ENCODE measurements at places on chromosomes 13 and 19. TPM values are rescaled to one million over a fixed set of nuclear protein-coding genes. Genes with fewer than 3 reads are reported as not detected.
A peak's percentile ranks its signal among the peaks of the same experiment; 100 is the strongest.

GRCh38 chr19:18232540-18233223 lies 6.4 kb upstream of the PDE4C start:
- H3K4me3 ChIP-seq: no peak overlapping the region
- H3K27me3 ChIP-seq: peaks cover 62% of the 10 kb centered on the region
- H3K36me3 ChIP-seq: no peaks in the 10 kb centered on the region
- no peak for DNase-seq

GRCh38 chr13:46487748-46488147 lies 65.2 kb upstream of the LRCH1 start:
- no peak overlapping the region for H3K4me3 ChIP-seq
- no peaks in the 10 kb centered on the region for H3K27me3 ChIP-seq
- no peak for DNase-seq
- no peaks in the 10 kb centered on the region for H3K4me1 ChIP-seq

DNA sequence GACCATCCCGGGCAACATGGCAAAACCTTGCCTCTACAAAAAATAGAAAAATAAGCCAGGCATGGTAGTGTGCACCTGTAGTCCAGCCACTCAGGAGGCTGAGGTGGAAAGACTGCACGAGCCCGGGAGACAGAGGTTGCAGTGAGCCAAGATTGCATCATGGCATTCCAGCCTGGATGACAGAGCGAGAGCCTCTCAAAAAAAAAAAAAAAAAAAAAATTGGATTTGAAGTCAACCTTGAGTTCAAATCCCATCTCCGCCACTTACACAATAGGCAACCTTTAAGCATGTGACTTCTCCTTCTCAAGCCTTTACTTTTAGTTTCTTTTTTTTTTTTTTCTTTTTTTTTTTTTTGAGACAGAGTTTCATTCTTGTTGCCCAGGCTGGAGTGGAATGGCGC lies 12.0 kb downstream of the KASH5 start:
- H3K4me1 ChIP-seq: peaks cover 27% of the 10 kb centered on the region
- no peak for DNase-seq
- H3K36me3 ChIP-seq: no peaks in the 10 kb centered on the region
- H3K27me3 ChIP-seq: no peaks in the 10 kb centered on the region

- H3K36me3 ChIP-seq: no peaks in the 10 kb centered on the region
- H3K4me1 ChIP-seq: no peaks in the 10 kb centered on the region
- H3K4me3 ChIP-seq: no peak overlapping the region
- no peaks in the 10 kb centered on the region for H3K27me3 ChIP-seq
- DNase-seq: no peak
Observed at GRCh38 chr13:94660695-94661326, 51.5 kb downstream of the SOX21 start.

DNA sequence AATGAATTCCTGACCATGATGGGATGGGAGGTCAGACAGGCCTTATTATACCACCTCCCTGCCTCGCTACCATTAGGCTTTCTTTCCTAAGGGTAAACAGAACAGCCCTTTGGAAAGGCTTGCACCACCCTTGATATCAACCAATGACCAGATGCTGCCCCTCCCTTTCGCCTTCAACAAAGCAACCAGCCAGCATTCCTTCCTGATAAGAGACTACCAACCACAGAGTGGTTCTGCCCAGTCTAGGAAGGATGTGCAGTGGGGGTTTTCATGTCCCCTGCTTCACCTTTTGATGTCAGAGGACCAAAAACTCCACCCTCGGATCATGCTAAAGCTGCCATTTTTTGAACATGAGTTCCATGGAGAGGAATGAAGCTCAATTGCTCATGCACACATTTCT lies 21.7 kb downstream of the TEX30 start:
- H3K4me1 ChIP-seq: no peaks in the 10 kb centered on the region
- no peaks in the 10 kb centered on the region for H3K27me3 ChIP-seq
- H3K27ac ChIP-seq: no peak overlapping the region
- no peak for DNase-seq

DNA sequence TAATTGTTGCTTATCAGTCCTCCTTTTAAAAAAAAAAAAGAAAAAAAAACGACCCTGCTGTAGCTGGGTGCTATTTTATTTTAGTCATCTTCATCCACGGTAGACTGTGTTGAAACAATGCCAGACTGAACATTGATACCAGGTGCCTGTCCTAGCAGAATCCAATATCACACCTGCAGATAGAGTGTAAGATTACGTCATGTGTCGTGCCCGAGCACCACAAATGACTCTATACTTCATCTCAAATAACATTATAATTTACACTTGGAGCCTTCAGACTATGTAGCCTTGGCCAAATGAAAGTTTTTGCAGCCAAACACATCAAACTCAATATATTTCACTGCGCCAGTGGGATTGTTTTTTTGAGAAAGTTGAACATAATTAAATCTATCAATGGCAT lies 410.6 kb downstream of the FGF9 start:
- no peak for DNase-seq
- H3K27me3 ChIP-seq: no peaks in the 10 kb centered on the region
- H3K4me1 ChIP-seq: peaks cover 19% of the 10 kb centered on the region
- no peak overlapping the region for H3K27ac ChIP-seq

DNA sequence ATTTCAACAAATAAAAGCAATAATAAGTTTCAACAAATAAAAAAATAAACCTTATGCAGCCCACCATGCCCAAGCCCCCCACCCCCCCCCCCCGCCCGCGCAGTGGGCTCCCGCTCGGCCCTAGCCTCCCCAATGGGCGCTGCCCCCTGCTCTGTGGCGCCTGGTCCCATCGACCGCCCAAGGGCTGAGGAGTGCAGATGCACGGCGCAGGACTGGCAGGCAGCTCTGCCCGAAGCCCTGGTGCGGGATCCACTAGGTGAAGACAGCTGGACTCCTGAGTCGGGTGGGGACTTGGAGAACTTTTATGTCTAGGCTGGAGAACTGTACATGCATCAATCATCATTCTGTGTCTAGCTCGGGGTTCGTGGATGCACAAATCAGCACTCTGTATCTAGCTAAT lies 779.6 kb downstream of the DACH1 start:
- H3K4me3 ChIP-seq: no peak overlapping the region
- no peak overlapping the region for H3K27ac ChIP-seq

GRCh38 chr19:18128044-18128443 lies 24.9 kb upstream of the PIK3R2 start:
- H3K4me3 ChIP-seq: no peak overlapping the region
- H3K36me3 ChIP-seq: peaks cover 85% of the 10 kb centered on the region
- no peaks in the 10 kb centered on the region for H3K27me3 ChIP-seq
- peaks cover 5% of the 10 kb centered on the region for H3K4me1 ChIP-seq

GRCh38 chr13:113258321-113259054 lies 38.6 kb upstream of the LAMP1 start:
- no peaks in the 10 kb centered on the region for H3K4me1 ChIP-seq
- no peaks in the 10 kb centered on the region for H3K27me3 ChIP-seq
- H3K36me3 ChIP-seq: peaks cover 82% of the 10 kb centered on the region
- no peak for DNase-seq
- H3K4me3 ChIP-seq: no peak overlapping the region
- no peak overlapping the region for H3K27ac ChIP-seq

- H3K36me3 ChIP-seq: no peaks in the 10 kb centered on the region
- H3K4me1 ChIP-seq: peaks cover 1% of the 10 kb centered on the region
- H3K4me3 ChIP-seq: no peak overlapping the region
- no peaks in the 10 kb centered on the region for H3K27me3 ChIP-seq
- DNase-seq: no peak
Observed at GRCh38 chr13:113887700-113888201, 23.9 kb upstream of the GAS6 start.

- H3K4me3 ChIP-seq: no peak overlapping the region
- H3K36me3 ChIP-seq: no peaks in the 10 kb centered on the region
- no peaks in the 10 kb centered on the region for H3K27me3 ChIP-seq
- H3K27ac ChIP-seq: no peak overlapping the region
- DNase-seq: no peak
Observed at GRCh38 chr13:50485979-50486935, 357.2 kb downstream of the DLEU7 start.

- H3K27me3 ChIP-seq: no peaks in the 10 kb centered on the region
- no peaks in the 10 kb centered on the region for H3K4me1 ChIP-seq
- no peak for DNase-seq
- no peaks in the 10 kb centered on the region for H3K36me3 ChIP-seq
Observed at GRCh38 chr13:90565985-90566713, 781.3 kb upstream of the MIR17HG start.

DNA sequence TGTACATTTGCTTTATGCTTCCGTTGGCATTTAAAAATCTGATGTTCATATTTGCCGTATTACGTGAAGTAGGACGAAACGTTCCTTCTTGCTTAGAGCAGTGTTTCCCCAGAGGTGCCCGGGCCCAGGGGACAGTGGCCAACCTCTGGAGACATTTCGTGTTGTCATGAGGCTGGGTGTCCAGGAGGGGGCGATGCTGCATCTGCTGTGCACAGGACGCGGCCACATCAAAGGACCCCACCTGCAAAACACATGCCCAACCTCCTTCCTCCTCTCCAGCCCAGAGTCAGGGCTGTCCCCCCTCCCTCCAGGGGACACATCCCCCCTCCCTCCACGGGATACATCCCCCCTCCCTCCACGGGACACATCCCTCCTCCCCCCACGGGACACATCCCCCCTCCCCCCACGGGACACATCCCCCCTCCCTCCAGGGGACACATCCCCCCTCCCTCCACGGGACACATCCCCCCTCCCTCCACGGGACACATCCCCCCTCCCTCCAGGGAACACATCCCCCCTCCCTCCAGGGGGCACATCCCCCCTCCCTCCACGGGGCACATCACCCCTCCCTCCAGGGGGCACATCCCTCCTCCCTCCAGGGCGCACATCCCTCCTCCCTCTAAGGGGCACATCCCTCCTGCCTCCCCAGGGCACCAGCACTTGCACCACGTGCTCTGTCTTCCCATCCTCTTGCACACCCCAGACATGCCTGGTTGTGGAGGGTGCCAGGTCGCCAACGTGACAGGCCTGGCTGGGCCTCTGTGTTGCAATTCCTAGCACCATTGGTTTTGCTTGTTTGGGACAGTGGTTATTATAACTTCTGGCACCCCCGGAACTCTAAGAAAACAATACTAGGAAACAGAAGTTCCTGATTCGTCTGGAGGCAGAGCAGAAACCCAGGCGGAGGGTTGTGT lies 46.7 kb downstream of the GAS6 start:
- DNase-seq: peak; percentile 84
- H3K4me3 ChIP-seq: no peak overlapping the region
- peaks cover 17% of the 10 kb centered on the region for H3K4me1 ChIP-seq

GRCh38 chr13:65091031-65091430 lies 2139.1 kb downstream of the PCDH9 start:
- H3K27me3 ChIP-seq: no peaks in the 10 kb centered on the region
- no peaks in the 10 kb centered on the region for H3K36me3 ChIP-seq
- H3K4me1 ChIP-seq: no peaks in the 10 kb centered on the region
- H3K4me3 ChIP-seq: no peak overlapping the region

Gene ZBTB7A
- 44.2 TPM for total RNA-seq

Gene CEACAM16
- not detected for total RNA-seq

Gene NAPSA
- 0.91 TPM for total RNA-seq

Measured in CD4-positive, alpha-beta T cell (primary cell).